ENCODE measurements at places on chromosomes 4 and X. TPM values are rescaled to one million over a fixed set of nuclear protein-coding genes. Genes with fewer than 3 reads are reported as not detected.

- DNase-seq, result no peak
These were observed 11.6 kb downstream of the SMIM20 start for GRCh38 chr4:25925486-25926201.

- no peak for DNase-seq
These were observed 50.3 kb downstream of the MAML3 start for GRCh38 chr4:140103676-140104075.

DNA sequence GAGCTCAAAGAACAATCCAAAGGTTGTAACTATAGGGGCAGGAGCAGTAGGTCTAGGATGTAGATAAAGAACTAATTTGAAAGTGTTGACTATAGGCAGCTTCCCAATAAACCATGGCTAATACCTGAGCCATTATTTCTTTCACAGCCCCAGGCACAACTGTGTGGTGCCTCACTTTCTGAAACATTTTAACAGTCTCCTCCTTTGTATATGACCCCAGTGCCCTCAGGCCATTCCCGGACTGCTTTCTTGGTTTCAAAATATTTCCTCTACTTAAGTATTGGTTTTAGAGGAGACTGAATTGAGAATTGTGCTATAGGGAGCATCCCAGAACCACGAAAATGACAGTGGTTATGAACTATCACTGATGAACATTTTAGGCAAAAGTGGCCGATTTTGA lies 728.7 kb downstream of the IL1RAPL1 start:
- no peak for DNase-seq

DNA sequence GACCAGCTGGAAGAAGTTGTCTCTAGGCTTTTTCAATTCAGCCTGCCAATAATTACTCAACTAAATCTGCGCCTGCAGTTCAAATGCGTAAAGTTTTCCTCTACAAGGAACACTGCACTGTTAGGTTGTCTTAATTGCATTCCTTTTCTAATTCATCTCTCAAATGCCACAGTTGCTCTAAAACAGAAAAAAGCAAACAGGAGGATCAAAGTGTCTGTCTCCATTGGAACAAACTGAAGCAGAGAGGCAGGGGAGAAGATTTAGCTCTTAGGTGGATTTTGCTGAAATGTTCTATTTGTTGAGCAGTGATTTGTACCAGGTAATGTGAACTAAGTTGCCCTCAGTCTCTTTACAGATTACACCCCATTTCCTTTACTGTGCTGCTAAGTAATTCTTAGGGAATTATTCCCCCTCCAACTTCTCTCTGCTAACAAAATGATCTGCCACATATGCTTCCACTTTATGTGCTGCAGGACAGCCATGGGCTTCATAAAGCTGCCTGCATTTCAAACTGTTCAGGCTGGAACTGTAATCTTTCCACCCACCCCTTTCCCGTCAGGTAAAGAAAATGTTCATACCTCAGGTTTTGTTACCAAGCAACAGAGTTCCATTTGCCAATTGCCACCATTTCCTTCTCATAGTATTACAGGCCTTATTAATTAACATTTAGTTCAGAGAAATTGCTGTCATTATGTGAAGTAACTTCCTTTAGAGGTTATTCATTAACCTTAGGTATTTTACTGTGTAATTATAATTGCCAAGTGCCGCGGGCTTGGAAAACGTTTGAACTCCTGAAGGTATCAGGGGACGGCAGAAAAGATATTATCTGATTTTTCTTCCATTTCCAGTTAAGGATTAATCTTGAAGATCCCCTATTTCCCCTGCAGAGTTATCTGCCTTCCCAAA lies 149.3 kb downstream of the SPRY1 start:
- DNase-seq, result no peak

DNA sequence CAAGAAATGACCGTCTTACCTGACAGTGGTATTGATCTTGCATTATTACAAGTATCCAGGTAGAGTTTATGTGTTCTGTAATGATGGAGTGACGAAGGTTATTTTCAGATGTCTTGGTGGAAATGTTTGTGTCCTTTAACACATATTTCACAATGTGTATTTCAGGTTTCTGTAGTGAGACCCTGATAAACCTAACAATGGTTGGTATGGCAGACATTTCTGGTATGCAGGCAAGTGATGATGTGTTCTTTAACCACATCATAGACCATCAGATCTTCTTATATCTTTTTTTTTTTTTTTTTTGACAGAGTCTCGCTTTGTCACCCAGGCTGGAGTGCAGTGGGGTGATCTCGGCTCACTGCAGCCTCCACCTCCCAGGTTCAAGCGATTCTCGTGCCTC lies 14.6 kb upstream of the ATXN3L start:
- no peak for DNase-seq

DNA sequence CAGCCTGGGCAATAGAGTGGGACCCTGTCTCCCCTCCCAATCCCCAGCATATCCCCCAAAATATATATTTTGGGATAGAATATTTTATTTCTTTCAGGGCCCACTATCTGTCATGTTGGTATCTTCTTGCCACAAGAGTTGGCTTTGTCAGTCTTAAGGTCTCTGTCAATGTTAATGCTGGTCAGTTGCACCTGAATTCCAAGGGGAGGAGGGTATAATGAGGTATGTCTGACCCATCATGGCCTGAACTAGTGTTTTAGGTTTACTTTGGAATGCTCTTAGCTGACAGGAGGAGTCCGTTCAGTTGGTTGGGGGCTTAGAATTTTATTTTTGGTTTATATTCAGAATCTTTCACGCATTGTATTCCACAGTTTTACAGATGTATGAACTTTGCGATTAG lies 6.2 kb upstream of the RPS3A start:
- DNase-seq, result no peak

Gene TSPAN5
- total RNA-seq, result 1.4 TPM

Gene DCHS2
- total RNA-seq, result 0.32 TPM

Gene APELA
- total RNA-seq, result not detected
